ENCODE measurements at places on chromosomes 4 and X.

DNA sequence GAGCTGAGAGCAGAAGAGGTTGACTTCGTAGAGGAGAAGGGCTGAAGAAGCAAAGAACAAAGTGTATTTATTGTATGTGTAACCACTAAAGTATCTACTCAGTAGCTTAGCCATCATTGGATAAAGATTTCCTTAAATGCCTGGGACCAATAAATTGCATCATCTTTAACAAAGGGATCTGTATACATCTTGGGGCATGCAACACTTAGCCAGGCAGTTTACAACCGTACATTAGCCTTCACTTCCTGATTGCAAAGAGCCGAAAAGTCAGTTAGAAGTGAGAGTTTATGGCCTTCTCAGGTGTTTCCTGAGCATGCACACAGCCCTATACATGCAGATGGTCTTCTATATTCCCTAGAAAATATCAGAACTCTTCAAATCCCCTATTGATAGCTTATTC lies 68.0 kb upstream of the MAGED1 start:
- DNase-seq: no peak

- DNase-seq: no peak
These were observed 81.9 kb upstream of the TMLHE start for GRCh38 chrX:155694649-155695048.

GRCh38 chr4:74640111-74640903 lies 154.0 kb downstream of the BTC start:
- no peak for DNase-seq

- no peak for DNase-seq
These were observed 9.5 kb downstream of the ENPEP start for GRCh38 chr4:110485452-110485851.

GRCh38 chr4:75031775-75032174 lies 98.9 kb downstream of the PARM1 start:
- no peak for DNase-seq

GRCh38 chr4:166290426-166290825 lies 417.4 kb downstream of the TLL1 start:
- DNase-seq: peak; percentile 1

DNA sequence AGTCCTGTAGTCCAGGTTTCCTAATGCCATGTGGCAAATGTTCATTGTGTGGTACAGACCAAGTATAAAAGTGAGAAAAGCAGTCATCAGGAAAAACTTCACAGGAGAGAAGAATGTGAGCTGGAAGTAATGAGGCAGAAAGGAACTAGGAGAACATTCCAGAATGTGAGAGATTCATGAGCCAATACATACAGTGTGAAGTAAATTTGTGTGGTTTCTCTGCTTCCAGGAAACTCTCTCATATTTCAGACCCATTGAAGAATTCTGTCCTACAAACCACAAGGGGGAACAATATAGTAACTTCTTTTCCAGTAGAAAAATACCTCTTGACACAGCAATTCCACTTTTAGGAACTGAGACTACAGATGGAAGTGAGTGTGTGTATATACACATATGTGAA lies 136.5 kb downstream of the RNF150 start:
- DNase-seq: no peak

DNA sequence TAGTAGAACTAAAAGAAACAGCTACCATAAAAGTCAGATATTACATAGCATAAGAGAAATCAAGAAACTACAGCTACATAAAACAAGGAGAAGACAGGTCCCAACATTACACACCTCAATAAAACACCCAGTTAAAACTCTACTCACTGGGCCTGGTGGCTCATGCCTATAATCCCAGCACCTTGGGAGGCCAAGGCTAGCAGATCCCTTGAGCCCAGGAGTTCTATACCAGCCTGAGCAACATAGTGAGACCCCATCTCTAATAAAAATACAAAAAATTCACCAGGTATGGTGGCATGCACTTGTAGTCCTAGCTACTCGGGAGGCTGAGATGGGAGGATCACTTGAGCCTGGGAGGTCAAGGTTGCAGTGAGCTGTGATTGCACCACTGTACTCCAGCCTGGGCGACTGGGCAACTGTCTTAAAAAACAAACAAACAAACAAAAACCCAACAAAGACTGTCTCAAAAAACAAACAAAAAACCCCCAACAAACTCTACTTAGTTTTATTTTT lies 15.2 kb upstream of the TXLNG start:
- DNase-seq: no peak

DNA sequence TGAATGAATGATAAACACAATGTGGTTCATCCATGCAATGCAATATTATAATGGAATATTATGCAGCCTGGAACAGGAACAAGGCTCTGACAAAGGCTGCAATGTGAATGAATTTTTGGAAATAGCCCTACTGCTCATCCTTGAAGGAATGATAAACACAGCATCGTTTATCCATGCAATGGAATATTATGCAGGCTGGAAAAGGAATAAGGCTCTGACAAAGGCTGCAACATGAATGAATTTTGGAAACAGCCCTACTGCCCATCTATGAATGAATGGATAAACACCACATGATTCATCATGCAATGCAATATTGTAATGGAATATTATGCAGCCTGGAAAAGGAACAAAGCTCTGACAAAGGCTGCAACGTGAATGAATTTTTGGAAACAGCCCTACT lies 159.4 kb downstream of the CRLF2 start:
- DNase-seq: no peak

DNA sequence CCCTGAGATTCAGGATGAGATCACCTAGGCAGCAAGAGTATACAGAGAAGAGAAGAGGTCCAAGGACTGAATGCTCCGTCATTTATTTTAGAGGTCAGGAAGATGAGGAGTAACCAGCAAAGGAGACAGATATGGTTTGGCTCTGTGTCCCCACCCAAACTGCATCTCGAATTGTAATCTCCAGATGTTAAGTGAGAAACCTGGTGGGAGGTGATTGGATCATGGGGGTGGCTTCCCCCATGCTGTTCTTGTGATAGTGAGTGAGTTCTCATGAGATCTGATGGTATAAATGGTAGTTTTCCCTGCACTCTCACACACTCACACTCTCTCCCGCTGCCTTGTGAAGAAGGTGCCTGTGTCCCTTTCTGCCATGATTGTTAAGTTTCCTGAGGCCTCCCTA lies 60.8 kb downstream of the MID1IP1 start:
- DNase-seq: no peak

- no peak for DNase-seq
These were observed 38.1 kb downstream of the GPR174 start for GRCh38 chrX:79182616-79183015.

DNA sequence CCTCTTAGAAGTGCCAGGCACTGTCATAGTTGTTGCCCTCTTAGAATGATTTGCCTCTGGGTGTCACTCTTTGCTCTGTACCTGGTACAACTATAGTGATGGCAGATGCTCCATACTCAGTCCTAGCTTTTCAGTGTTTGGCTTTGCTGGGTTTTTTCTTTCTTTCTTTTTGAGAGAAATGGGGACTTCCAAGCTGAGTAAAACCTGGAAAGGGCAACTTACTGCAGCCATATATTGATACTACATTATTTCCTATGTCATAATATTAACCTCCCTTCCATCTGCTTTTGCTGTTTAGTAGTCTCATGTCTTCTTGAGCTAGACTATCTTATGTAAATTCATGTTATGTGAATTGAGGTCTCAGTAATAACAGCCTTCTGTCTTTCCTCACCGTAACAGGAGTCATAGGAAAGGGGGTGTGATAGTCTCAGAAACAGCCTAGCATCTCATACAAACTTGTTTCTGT lies 49.0 kb downstream of the NIPAL1 start:
- no peak for DNase-seq

GRCh38 chr4:5018096-5018495 lies 1.2 kb downstream of the CYTL1 start:
- no peak for DNase-seq

DNA sequence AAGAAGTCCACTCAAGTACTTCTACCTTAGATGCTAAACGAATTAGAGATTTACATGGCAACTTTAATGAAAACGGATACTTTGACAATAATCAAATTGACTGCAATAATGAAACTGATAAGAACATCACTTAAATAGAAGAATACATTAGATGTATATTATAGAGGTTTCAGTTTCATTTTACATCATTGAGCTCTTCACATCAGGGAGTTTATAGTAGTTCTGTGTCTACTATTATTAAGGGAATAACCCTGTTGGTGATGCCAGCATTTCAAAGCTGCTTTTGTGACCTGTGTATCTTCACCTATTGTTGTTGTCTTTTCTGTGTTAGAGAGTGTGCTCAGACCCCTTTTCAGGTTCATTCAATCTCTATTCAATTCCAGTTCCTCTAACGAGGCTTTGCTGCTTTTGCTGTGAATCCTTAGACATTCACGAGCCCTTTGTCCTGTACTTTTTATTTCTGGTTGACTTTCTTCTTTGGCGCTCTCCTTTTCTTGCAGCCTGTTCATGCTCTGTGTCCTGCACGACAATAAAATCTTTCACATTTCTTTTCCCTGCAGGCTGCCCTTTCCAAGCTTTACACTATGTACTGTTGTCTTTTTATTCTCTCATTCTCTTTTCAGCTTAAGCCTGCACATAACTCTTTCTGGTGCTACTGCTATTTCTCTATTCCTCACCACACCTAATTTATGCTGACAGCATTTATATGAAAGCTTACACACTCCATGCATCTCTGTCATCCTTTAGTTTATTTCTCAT lies 232.1 kb downstream of the CPE start:
- no peak for DNase-seq

DNA sequence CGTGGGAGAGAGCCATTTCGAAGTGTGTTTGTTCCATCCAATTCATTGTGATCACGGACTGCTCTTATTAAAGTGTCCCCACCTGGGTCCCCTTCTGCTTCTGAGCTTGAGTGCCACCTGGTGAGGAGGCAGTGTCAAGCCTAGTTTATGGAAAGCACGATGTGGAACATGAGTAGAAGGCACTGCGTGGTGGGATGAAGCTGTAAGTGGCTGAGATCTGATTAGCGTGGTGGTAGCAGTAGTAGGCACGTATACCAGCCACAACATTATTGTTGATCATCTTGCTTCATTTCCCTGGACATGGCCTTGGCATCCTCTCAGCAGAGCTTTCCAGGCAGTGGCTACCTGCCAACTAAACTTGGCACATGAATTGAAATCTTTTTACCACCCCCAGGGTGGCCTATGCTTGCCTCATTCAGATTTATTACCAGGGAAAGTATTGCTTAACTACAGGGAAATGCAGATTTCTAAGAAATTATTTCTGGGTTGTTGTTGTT lies 46.4 kb downstream of the GPAT3 start:
- DNase-seq: peak; percentile 34

DNA sequence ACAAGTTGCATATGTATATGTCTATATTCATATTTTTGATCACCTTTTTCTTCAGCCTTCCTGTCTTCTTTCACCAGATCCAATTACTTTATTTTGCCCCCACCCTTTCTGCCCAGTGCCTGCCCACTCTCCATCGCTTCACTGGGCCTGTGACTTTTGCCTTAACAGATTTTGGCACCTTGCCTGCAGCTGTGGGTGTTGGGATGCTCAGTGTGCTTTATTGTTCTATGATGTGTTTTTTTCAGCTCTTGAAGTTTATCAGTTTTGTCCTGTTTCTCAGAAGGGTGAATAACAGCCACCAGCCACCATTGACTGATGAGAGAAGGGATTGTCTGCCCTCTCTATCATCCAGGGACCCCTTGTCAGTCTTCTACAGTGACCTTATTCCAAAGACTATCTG lies 77.2 kb upstream of the GALNT7 start:
- no peak for DNase-seq

DNA sequence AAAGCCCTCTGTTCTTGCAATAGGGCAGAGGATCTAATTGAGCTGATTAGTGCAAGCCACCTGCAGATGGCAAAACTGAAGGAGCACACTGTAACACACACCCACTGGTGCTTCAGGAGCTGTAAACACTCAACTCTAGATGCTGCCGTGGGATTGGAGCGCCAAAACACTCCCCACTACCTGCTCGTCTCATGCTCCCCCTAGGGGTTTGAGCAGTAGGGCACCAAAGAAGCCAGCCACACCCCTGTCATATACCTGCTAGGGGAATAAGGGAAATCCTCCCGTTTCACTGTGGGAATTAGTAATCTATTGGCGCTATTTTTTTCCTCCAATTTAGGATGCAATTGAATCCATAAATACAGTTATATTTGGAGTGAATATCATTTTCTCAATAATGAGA lies 360.2 kb downstream of the GLUD2 start:
- DNase-seq: no peak

GRCh38 chr4:85591406-85592098 lies 116.6 kb downstream of the ARHGAP24 start:
- DNase-seq: no peak

- DNase-seq: no peak
These were observed 26.8 kb upstream of the STPG2 start for GRCh38 chr4:98170035-98170434.

GRCh38 chr4:24842356-24842755 lies 47.0 kb downstream of the SOD3 start:
- no peak for DNase-seq

DNA sequence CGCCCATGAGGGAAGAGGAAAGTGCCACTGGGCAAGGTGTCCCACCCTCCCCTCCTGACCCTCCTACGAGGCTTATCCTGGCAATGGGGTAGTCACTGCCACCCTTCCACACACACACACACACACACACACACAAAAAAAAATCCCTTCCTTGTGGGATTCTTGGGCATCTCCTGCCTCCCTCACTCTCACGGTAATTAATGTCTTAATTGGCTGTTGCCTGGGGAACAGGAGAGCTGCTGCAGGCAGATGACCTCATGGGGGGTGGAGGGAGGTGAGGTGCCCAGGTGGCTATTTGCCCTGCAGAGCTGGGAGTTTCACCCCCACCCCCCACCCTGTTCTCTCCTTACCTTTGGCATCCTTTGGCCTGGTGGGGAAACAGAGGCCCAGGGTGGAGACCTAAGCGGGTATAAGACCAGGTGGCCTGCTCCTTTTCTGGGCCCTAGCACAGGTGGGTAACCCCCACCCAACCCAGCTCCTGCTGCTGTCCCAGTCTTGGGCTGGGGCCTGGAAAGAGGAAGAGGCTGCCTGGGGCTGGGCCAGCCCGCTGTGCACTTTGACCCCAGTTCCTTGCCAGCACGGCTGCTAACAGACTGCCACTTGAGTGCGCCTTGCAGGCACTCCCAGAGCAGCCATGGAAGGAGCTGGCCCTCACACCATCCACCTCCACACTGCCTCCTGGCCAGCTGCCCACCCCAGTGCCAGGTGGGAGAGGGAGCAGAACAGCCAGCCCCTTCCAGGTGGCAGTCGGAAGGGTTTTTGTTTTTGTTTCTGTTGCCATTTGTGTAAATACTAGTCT lies 12.6 kb downstream of the EFNB1 start:
- DNase-seq: peak; percentile 39

GRCh38 chr4:186557486-186557885 lies 2.1 kb upstream of the MTNR1A start:
- no peak for DNase-seq

Data from NCI-H1092 (cell line).